ENCODE measurements at places on chromosomes 7 and 10. TPM values are rescaled to one million over a fixed set of nuclear protein-coding genes. Genes with fewer than 3 reads are reported as not detected.

MICALL2 gene
- 8.5 TPM for total RNA-seq

- no peak overlapping the region for H3K4me3 ChIP-seq
- no peak overlapping the region for H3K27ac ChIP-seq
- no peaks in the 10 kb centered on the region for H3K4me1 ChIP-seq
- H3K36me3 ChIP-seq, result no peaks in the 10 kb centered on the region
- DNase-seq, result no peak
Measured at GRCh38 chr7:130388671-130389070, 8.4 kb downstream of the CPA1 start.

DNA sequence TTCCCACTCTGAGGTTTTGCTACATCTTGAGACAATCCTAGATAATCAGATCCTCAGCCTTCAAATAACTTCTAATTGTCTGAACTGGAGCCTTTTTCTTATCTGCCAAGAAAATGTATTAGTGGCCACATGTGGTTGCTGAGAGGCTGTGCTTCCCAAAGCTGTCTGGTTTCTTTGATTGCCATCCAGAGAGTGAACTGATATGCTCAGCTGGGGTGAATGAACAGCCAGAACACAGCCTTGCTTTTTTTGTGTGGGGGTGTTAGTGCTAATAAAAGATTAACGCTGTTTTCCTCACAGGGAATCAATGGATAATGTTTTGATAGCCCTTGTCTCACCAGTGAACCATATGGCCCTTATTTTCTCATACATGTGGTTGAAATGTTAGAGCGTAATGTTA is 66.9 kb downstream of the BBS9 start:
- no peak for DNase-seq
- no peaks in the 10 kb centered on the region for H3K4me1 ChIP-seq
- no peak overlapping the region for H3K4me3 ChIP-seq
- no peak overlapping the region for H3K27ac ChIP-seq
- no peaks in the 10 kb centered on the region for H3K27me3 ChIP-seq

GRCh38 chr7:144671429-144671828 is 164.4 kb downstream of the TPK1 start:
- no peak for DNase-seq
- no peak overlapping the region for H3K4me3 ChIP-seq
- H3K27me3 ChIP-seq, result no peaks in the 10 kb centered on the region
- H3K27ac ChIP-seq, result no peak overlapping the region
- H3K4me1 ChIP-seq, result no peaks in the 10 kb centered on the region
- no peaks in the 10 kb centered on the region for H3K36me3 ChIP-seq

AFAP1L2 gene
- total RNA-seq, result 6.2 TPM

RRP12 gene
- 71.9 TPM for total RNA-seq

GRCh38 chr10:87842776-87843497 is 20.4 kb downstream of the KLLN start:
- H3K36me3 ChIP-seq, result no peaks in the 10 kb centered on the region
- no peaks in the 10 kb centered on the region for H3K27me3 ChIP-seq
- no peak for DNase-seq
- no peak overlapping the region for H3K27ac ChIP-seq

GRCh38 chr7:101952355-101953247 is 135.2 kb downstream of the CUX1 start:
- no peak overlapping the region for H3K27ac ChIP-seq
- H3K4me1 ChIP-seq, result no peaks in the 10 kb centered on the region
- no peak overlapping the region for H3K4me3 ChIP-seq
- no peaks in the 10 kb centered on the region for H3K27me3 ChIP-seq
- no peak for DNase-seq

DNA sequence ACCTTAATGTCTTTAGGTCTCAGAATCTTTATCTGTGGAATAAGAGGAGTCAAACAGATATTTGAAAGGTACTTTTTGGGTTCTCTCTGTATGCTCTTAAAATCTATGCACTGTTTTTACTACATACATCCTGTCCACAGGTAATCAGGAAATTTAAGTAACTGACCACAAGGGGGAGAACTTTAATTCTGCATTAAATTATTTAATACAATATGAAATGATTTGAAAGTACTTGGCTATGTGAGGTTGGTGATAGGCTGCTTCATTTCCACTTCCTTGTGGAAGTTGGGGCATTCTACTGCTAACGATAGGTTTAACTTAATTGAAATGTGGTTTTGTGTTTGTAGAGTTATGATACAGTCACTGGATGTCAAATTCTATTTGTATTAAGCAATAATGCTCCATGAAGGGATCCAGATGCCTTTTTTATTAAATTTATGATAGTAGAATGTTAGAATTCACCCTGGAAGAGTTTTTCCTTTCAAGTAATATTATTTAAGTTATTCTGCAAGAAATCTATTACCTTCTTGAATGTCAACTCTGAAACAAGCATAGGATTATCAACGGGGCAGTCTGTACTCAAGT is 6.0 kb downstream of the TEX47 start:
- DNase-seq, result no peak
- H3K27ac ChIP-seq, result no peak overlapping the region
- H3K4me3 ChIP-seq, result no peak overlapping the region
- no peaks in the 10 kb centered on the region for H3K4me1 ChIP-seq

DNA sequence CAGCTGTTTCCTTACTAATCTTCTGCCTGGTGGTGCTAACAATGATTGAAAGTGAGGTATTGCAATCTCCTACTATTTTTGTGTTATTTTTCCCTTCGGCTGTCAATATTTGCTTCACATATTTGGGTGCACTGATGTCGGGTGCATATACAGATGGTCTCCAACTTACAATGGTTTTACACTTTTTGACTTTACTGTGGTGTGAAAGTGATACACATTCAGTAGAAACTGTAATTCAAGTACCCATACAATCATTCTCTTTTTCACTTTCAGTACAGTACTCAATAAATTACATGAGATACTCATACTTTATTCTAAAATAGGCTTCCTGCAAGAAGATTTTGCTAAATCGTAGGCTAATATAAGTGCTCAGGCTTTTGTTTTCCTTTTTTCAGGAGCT is 73.2 kb downstream of the RNF216 start:
- H3K27ac ChIP-seq, result no peak overlapping the region
- peaks cover 11% of the 10 kb centered on the region for H3K36me3 ChIP-seq
- no peak for DNase-seq
- H3K27me3 ChIP-seq, result no peaks in the 10 kb centered on the region

CALML3 gene
- not detected for total RNA-seq

DNA sequence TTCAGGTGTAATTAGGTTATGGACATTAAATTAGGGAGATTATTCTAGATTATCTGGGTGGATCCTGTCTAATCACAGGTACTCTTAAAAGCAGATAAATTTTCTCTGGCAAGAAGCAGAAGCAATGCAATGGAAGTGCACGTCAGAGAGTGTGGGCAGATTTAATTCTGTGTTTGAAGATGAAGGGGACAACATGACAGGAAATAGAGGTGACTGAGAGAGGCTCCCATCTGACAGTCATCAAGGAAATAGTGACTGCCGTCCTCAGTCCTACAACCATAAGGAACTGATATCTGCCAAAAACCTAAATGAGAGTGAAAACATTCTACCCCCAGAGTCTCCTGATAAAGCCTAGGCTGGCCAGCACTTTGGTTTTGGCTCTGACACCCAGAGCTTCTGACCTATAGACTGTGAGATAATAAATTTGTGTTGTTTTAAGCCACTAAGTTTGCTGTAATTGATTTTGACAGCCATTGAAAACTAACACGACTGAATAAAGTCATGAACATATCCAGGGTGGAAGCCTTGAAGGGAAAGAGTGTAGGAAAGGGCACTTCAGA is 30.5 kb upstream of the DDX50 start:
- DNase-seq, result no peak
- H3K4me3 ChIP-seq, result no peak overlapping the region
- no peaks in the 10 kb centered on the region for H3K27me3 ChIP-seq
- no peak overlapping the region for H3K27ac ChIP-seq
- H3K36me3 ChIP-seq, result no peaks in the 10 kb centered on the region
- H3K4me1 ChIP-seq, result peaks cover 5% of the 10 kb centered on the region

DNA sequence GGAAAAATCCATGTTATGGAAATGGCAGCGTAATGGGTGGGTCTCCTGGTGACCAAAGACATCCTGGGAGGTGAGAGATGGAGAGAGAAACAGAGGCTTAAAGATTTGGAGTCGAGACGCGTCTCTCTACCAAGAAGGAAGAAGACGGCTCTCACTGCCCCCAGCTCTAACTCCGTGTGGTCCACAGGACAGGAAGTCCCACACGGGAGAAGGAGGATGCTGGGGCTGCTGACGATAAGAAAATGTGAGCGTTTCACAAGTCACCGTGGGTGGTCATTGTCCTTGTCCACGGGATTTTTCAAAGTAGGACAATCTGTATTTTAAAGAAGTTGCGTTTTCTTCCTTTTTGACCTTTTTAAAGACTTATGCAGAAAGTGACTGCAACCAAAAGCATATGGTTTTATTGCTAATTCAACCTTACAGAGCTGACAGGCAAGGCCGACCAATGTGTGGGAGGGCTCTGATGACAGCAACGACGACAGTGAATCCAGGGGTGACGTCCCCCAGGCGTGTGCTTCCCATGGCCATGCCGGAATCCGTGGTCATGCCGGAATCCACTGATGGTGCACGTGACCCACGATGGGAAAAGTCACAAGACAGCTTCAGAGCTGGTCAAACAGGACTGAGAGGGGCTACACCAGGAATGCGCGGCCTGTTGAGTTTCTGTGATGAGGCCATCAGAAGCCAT is 341.2 kb downstream of the PTPRN2 start:
- H3K27ac ChIP-seq, result no peak overlapping the region
- H3K36me3 ChIP-seq, result no peaks in the 10 kb centered on the region
- no peak overlapping the region for H3K4me3 ChIP-seq
- no peak for DNase-seq

CCDC6 gene
- total RNA-seq, result 74.8 TPM

TRAPPC14 gene
- total RNA-seq, result 20.2 TPM

DNA sequence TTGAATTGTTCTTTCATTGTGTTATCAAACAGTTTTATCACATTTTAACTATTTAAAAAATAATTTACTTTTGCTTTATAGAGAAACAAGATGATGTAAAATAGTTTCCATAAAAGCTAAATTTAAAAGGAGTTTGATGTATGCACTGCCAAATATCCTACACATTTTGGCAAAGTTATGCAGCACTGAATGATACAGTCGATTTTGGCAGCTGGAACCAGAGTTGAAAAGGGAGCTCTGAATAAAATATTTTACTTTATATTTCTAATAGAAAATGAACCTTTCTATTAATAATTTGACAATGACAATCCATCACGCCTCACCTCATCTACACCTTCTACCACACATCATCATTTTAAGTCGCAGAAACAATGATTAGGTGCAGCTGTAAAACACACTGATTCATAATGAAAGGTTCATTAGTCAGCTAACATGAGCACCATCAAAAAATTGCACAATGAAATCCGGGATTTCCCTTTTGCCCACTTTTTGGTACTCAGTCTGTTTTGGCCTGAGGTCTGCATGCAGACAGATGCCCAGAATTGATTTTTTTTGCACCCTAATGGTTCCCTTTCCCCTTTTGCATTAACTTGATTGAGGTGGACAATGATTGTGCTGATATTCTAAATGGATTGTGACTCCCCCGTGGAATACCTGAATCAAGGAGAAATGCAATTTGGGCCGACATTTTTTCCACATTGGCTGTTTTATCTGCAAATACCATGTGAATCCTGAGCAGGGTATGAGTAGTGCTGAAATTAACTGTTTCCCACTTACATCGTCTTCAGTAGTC is 105.8 kb downstream of the THSD7A start:
- no peaks in the 10 kb centered on the region for H3K36me3 ChIP-seq
- no peak for DNase-seq
- no peak overlapping the region for H3K27ac ChIP-seq
- H3K4me1 ChIP-seq, result no peaks in the 10 kb centered on the region

DNA sequence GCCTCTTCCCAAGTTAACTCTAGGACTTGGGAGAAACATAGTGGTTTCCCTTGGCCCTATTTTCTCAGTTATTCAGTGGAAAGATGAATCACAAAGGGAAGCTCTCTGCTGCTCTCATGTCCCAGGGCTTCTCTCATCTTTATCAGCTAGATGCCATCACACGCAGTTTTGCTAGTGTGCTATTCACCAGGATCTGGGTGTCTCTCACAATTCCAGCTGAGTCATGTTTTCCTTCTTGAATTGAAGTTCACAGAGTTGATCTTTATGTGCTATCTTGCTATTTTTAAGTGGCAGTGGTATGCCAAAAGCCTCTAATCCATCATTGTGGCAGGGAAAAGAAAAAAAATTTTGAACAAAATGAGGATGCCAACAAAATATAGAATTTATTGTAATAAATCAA is 101.3 kb downstream of the TWIST1 start:
- no peak overlapping the region for H3K27ac ChIP-seq
- no peak overlapping the region for H3K4me3 ChIP-seq
- no peaks in the 10 kb centered on the region for H3K4me1 ChIP-seq
- no peak for DNase-seq
- no peaks in the 10 kb centered on the region for H3K36me3 ChIP-seq
- H3K27me3 ChIP-seq, result no peaks in the 10 kb centered on the region

DNA sequence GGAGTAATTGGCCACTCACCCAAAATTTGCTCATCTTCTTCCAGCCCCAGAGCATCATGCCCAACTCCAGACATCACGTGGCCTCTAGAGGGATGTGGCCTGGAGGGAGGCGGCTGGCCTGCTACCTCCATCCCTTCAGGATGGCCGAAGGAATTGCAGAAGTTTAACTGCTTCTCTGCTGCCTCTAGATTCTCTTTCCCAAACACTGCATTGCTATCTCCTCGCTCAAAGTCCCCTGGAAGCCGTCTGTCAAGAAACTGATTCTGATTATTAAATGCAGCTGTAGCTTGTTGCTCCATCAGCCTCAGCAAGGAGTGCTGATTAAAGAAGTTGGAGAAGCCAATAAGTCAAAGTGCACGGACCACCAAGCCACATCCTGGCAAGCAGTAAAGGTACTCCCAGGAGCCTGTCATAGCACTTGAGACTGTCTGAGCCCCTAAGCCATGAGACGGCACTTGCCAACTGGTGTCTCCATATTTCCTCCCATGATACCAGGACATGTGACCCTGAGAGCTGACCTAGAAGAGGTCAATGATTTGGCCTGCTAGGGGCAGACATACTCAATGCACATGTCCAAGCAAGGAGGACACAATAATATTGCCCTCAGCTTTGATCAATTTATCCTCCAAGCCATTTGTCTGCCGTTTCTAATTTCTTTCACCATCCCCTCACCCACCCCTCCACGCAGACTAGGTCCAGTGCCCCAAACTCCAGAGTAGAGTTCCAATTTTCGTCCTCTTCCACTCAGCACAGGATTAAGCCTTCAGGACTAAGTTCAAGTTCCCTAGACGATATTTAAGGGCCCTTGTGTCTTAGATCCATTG is 84.2 kb downstream of the TBXAS1 start:
- H3K4me1 ChIP-seq, result no peaks in the 10 kb centered on the region
- no peak overlapping the region for H3K27ac ChIP-seq
- H3K27me3 ChIP-seq, result no peaks in the 10 kb centered on the region
- no peak for DNase-seq
- no peaks in the 10 kb centered on the region for H3K36me3 ChIP-seq

FKBP6 gene
- total RNA-seq, result 0.19 TPM

TAF6 gene
- total RNA-seq, result 109 TPM

DNA sequence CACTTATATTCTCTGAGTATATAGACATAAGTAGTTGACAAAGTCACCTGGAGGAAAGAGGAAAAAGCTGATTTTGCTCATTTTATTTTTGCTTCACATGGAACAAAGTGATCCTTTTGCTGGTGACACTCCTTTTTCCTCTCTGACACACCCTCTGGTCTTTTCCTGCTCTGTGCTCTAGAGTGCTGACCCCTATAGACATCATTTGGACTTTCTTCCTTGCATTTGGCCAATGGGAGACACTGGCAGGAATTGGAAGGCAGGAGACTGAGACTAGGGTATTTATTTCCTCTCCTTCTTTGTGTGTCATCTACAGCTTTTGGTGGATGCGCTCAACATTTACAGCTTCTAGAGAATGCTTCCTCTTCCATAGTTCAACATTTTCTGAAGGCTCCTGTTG is 1078.1 kb downstream of the SORCS1 start:
- H3K4me3 ChIP-seq, result no peak overlapping the region
- no peaks in the 10 kb centered on the region for H3K27me3 ChIP-seq
- H3K36me3 ChIP-seq, result no peaks in the 10 kb centered on the region
- no peaks in the 10 kb centered on the region for H3K4me1 ChIP-seq

Data from H1 (cell line).